ENCODE measurements at places on chromosomes 12 and 14. TPM values are rescaled to one million over a fixed set of nuclear protein-coding genes. Genes with fewer than 3 reads are reported as not detected.

DNA sequence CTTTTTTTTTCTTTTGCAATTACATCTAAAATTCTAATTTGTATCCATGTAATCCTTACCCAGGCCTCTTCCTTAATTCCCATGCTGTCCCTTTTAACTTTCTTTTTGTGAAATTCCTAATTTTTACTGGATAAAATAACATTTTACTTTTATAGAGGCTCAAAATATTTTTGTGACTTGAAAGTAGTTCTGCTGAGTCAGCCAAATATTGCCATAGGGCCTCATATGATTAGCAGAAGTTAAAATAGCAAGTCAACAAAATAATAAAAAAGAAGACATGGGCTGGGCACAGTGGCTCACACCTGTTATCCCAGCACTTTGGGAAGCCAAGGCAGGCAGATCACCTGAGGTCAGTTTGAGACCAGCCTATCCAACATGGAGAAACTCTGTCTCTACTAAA, 2.0 kb downstream of the C3AR1 start:
- no peak for DNase-seq

DNA sequence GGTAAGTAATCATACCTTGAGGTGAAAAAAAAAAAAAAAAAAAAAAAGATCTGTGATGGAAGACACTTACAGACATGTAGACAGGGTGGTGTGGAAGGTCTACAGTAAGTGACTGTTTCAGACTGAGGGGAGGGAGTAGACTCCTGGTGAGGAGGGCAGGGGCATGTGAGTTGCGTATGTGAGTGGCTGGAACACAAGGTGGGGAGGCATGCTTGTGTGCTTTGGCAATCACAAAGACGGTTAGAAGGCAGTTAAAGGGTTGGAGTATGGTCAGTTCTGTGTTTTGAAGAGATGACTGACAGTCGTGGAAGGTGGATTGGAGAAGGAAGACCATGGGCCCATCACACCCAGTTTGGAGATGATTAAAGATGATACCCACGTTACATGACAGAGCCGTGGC, 65.2 kb downstream of the ETV6 start:
- DNase-seq, result no peak

GRCh38 chr12:10722502-10722904, 620 bp downstream of the YBX3 start:
- DNase-seq, result peak; percentile 35

The BDKRB2 gene
- 14.5 TPM for total RNA-seq

The KRT7 gene
- total RNA-seq, result 335 TPM

Data from mucosa of gallbladder (tissue), 1 donor.